Activated naive CD8-positive, alpha-beta T cell treated with anti-CD3 and anti-CD28 coated beads, Interleukin-2, amount 10 ng/mL, durations not matched to agents 7 days and 5 days (primary cell): ENCODE measurements at places on chromosomes 6 and 20. TPM values are rescaled to one million over a fixed set of nuclear protein-coding genes. Genes with fewer than 3 reads are reported as not detected.
A peak's percentile ranks its signal among the peaks of the same experiment; 100 is the strongest.

CGA gene
- total RNA-seq = not detected

- H3K36me3 ChIP-seq = no peaks in the 10 kb centered on the region
- H3K27me3 ChIP-seq = peaks cover 24% of the 10 kb centered on the region
- no peaks in the 10 kb centered on the region for H3K4me1 ChIP-seq
- H3K4me3 ChIP-seq = no peak overlapping the region
- no peak for DNase-seq
Measured at GRCh38 chr6:2467929-2468600, 222.7 kb upstream of the GMDS start.

C6orf15 gene
- not detected for total RNA-seq

- no peaks in the 10 kb centered on the region for H3K36me3 ChIP-seq
- peaks cover 40% of the 10 kb centered on the region for H3K27me3 ChIP-seq
- no peak overlapping the region for H3K4me3 ChIP-seq
- no peak for DNase-seq
- H3K4me1 ChIP-seq = peaks cover 19% of the 10 kb centered on the region
Measured at GRCh38 chr20:4151991-4152695, 136.8 kb upstream of the RNF24 start.

- H3K4me3 ChIP-seq = peak overlapping the region; percentile 1
- H3K27me3 ChIP-seq = peaks cover 48% of the 10 kb centered on the region
- H3K36me3 ChIP-seq = no peaks in the 10 kb centered on the region
- DNase-seq = peak; percentile 79
- H3K4me1 ChIP-seq = peaks cover 15% of the 10 kb centered on the region
Measured at GRCh38 chr6:151323791-151324487, 67.4 kb downstream of the ZBTB2 start.

HCK gene
- total RNA-seq = 0.61 TPM

SIRPB1 gene
- 6.5 TPM for total RNA-seq

DNA sequence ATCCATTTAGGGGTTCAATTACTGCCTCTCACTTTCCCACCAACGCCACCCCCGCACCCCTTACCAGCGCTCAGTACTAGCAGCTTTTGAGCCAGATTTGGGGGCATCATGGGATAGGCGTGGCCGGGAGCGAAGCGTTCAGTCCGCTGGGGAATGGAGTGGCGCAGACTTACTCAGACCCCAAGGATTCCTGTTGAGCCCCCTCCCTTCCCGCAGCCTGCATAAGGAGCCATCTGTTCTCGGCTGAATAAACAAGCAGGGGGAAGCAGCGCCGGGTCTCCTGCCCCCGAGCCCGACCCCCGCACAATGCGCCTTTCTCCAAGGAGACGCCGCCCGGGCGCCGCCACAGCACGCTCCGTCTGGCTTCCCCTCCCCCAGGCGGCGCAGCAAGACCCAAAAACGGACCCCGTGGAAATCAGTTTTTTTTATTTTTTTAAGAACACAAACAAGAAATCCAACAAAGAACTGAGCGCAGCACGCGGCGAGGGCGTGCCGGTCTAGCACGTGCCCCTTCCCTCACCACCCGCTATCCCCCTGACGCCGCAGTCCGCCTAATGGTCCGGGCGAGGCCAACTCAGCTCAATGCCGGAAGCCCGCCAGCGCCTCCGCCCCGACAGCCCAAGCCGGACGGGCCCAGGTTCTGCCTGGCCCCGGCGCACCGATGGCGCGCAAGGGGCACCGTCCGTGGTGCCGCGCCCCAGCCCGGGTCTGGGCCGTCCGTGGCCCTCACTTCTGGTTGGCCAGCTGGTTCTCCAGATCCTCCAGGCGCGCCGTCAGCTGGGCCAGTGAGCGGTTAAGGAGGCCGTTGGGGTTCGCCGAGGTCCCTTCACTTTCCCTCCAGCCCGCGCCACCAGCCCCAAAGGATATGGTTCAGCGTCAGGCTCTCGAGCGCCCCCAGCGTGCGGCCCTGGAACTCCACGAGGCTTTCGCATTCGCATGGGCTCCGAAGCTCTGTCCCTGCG is 13.3 kb upstream of the RBPJL start:
- H3K27ac ChIP-seq = no peak overlapping the region
- H3K36me3 ChIP-seq = no peaks in the 10 kb centered on the region
- H3K4me3 ChIP-seq = peak overlapping the region; percentile 79

- no peak overlapping the region for H3K27ac ChIP-seq
- H3K27me3 ChIP-seq = no peaks in the 10 kb centered on the region
- H3K4me1 ChIP-seq = peaks cover 8% of the 10 kb centered on the region
- DNase-seq = no peak
- H3K4me3 ChIP-seq = no peak overlapping the region
- peaks cover 34% of the 10 kb centered on the region for H3K36me3 ChIP-seq
Measured at GRCh38 chr20:47629907-47630306, 128.2 kb downstream of the NCOA3 start.

DNA sequence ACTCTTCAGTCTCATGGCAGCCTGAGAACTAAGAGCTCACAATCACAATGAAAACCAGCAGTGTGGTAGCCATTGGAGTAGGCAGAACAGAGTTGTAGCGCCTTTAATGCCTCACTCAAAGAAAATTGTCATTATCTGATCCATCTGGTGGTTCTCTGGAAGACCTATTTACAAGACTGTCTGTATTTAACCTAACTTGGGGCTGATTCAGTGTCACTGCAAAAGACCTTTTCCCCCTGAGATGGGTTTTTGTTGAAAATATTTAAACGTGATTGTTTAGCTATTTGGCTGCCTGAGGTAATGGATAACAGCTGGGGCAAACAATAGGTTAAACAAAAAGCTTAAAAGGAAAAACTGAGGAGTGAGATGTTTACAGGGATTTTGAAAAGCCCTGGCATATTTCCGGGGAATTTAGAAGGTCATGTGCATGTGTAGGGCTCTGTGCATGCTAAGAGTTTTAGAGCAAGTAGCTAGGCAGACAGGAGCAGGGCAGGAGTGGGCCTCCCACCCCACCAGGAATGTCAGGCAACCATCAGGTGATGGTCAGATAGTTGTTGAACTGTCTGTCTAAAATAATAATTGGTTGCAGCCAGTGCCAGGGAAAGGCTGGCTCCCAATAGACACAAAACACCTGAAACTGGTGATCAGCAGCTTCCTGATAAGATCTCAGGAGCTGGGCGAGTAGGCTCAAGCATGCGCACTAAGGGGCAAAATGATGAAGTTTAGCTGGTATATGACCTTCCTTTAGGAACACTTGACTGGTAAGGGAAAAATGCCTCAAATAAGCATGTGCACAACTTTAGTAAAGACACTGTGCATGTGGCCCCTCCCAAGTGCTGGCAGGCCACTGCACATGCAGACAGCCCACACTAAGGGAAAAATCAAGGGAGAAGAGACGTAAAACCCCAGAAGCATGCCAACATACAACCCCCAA is 70.8 kb upstream of the AKIRIN2 start:
- peaks cover 3% of the 10 kb centered on the region for H3K27me3 ChIP-seq
- DNase-seq = no peak
- no peak overlapping the region for H3K27ac ChIP-seq
- no peaks in the 10 kb centered on the region for H3K4me1 ChIP-seq
- H3K36me3 ChIP-seq = no peaks in the 10 kb centered on the region
- H3K4me3 ChIP-seq = no peak overlapping the region

GRM1 gene
- total RNA-seq = not detected

- H3K4me3 ChIP-seq = no peak overlapping the region
- H3K27ac ChIP-seq = no peak overlapping the region
- peaks cover 6% of the 10 kb centered on the region for H3K36me3 ChIP-seq
Measured at GRCh38 chr20:32497589-32498224, 87.4 kb downstream of the NOL4L start.

TMEM244 gene
- 1.0 TPM for total RNA-seq
